ENCODE measurements at places on chromosomes 12 and 14.

DNA sequence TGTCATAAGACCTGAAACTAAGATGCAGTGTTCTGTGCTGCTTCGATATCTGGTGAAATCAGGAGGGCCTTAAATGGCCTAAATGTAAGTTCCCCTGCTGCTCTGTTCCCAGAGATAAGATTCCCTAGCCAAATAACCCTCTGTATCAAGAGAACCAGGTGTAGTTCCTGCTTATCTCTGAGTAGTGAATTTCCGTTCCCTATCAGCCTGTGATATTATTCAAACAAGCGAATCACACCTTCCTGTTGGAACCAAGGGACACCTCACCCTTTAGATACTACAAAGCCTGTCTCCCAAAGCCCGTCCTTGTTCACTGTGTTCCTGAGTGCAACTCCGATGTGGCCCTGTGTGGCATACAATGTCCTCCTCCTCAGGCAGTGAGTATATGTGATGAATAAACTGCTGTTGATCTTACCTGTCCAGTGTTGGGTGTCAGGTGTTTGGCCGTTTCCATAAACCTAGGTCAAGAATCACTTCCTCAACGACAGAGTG lies 52.2 kb upstream of the COCH start:
- no peak for DNase-seq

DNA sequence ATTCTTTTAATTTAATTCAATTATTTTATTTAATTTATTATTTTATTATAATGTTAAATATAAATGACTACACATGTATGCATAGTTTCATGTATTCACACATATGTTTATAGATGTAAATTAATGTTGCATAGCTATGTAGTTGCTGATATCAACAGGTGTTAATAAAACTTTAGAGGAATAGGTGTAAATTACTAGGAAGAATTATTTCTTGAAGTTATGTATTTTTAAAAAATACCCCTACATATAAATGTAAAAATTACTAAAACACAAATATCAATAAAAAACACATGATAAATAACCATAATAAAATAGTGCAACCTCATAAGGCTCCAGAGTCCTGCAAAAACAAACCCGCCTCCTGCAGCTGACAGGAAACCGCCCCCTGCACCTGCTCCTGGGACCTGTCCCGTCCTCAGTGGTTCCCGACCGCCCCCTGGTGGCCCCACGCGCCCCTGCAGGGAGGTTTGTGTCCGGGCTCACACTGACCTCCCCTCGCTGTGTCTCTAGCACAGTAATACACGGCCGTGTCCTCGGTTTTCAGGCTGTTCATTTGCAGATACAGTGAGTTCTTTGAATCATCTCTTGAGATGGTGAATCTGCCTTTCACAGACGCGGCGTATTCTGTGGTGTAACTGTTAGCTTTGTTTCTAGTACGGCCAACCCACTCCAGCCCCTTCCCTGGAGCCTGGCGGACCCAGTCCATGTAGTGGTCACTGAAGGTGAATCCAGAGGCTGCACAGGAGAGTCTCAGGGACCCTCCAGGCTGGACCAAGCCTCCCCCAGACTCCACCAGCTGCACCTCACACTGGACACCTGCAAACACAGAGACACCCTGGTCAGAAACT lies 1264.0 kb downstream of the TMEM121 start:
- peak; percentile 59 for DNase-seq

DNA sequence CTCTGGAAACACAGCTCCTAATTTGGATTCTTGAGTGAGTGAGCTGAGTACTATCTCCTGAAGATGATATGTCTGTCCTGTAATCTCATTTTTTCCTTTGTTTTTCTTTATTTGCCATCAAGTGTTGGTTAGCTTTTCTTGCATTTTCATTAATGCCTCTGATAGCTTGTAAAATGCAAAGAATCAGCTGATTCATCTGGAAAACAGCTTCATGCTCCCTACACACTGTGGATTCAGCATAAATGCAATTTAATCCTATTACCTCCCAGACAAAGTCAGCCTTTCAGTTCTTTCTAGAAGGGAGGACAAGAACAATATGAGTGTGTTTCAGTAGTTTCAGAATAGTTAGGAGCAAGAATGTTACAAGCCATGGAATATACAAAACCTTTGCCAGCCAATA lies 79.4 kb downstream of the DACT1 start:
- DNase-seq, result no peak

- no peak for DNase-seq
These were observed 181.8 kb upstream of the MYL2 start for GRCh38 chr12:111102102-111102739.

GRCh38 chr12:78795934-78796445 lies 68.6 kb upstream of the SYT1 start:
- no peak for DNase-seq

GRCh38 chr12:13247596-13247995 lies 51.1 kb downstream of the EMP1 start:
- DNase-seq, result no peak

DNA sequence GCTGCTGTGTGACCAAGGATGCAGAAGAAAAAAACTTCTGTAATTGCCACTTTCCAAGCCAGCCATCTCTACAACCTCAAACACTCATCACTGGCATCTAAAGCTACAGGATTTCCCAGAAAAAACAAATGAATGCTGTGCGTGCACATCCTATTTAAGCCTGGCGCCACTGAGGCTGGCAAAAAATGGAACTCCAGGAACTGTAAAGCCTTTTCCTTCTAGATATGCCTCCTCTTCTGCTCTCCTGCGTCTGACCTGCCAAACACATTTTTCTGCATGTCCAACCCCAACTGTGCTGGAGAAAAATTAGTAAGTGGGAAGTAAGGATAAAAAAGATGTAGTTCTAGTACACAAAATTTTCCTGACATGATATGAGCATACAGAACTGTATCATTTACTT lies 184.9 kb downstream of the ITPR2 start:
- DNase-seq, result no peak

DNA sequence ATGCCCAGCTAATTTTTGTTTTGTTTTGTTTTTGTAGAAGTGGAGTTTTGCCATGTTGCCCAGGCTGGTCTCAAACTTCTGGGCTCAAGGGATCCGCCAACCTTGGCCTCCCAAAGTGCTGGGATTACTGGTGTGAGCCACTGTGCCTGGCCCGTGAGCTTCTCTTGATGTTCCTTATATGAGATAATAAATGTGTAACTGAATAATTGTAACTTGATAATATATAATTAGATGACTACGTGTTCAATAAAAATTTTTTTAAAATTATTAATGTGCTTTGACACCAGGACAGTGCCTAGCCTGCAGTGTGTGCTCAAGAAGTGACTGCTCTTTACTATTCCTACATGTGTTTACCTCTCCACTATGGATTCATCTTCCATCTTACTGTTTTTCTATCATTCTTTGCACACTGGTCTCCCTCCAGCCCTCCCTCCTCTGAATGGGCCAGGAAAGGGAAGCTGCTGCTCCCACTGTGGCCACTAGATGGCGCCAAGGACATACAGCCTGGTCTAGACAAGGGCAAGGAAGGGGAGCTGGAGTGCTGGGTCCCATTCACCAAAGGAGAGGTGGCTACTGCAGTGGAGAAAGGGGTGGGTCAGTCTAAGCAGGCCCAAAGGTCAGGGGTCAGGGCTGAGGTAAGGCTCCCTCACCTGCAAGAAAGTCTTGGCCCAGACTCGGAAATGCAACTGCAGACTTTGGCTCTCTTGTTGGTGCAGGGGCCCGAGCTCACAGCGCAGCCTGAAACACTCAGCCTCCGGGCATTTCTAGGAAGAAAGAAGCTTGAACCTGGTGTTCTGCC lies 14.7 kb upstream of the ZNF385A start:
- peak; percentile 78 for DNase-seq

- no peak for DNase-seq
These were observed 92.1 kb downstream of the LIN7A start for GRCh38 chr12:80845639-80846038.

GRCh38 chr12:6326316-6327228 lies 15.3 kb downstream of the TNFRSF1A start:
- DNase-seq, result no peak

- DNase-seq, result no peak
These were observed 163.9 kb upstream of the FRMD6 start for GRCh38 chr14:51487848-51488247.

DNA sequence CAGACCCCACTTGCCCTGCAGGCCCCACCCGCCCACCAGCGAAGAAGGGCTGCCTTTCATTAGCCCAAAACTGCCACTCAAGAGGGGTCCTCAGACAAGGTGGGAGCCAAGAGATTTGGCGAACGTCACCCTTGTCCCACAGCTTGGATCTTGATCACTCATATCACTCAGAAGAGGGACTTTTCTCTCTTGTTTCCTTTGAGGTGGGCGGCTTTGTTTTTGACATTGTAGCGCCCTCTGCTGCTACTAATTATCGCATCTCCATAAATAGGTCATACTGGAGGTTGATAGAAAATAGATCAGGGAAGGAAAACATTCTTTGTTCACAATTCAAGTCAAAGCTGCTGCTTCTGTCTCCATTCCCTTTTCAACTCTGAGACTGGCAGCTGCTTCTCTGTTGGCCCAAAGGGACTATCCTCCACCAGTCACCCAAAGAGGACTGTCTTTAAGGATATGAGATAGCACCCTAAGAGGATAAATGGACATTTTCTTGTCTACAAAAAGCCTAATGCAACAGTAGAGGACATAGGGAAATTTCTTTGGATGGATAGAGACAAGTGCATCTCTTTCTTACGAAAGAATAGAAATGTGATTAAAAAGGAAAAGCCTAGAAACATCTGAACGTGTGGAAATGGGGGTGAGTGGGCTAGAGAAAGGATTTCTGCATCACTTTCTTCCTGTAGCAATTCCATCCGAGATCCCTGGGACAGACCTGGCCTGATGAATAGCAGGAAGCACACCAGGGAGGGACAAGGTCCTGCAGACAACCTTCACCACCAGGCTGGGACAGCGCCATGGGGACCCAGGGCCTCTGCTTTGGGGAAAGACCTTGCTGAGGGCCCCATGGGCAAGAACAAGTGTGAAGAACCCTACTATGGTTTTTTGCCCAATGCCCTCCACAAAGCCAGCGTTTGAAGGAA lies 115.8 kb downstream of the DAD1 start:
- DNase-seq, result no peak

Data from stimulated activated CD4-positive, alpha-beta T cell treated with anti-CD3 and anti-CD28 coated beads, TNF-alpha, amount 100 ng/mL, for 4 hours (primary cell).